Epithelial cell of prostate (primary cell): ENCODE measurements at places on chromosomes 7 and 10.

DNA sequence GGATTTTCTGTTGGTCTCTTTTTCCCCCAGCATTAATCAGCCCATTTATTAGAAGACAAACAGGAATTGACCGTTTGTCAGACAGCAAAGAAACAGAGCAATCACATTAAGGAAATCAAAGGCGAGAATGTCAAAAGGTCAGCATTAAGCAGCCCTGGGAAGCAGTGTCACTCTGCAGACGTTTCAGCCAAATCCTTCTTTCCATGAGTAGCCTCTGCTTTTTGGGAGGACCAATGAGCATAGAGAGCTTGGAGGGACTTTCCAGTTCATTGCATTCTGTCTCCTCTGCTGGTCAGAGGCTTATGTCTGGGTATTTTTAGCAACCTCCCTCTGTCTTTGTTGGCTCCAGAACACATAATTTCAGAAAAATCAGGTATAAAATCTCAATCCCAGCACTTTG lies 481.4 kb downstream of the GALNT17 start:
- DNase-seq = no peak

DNA sequence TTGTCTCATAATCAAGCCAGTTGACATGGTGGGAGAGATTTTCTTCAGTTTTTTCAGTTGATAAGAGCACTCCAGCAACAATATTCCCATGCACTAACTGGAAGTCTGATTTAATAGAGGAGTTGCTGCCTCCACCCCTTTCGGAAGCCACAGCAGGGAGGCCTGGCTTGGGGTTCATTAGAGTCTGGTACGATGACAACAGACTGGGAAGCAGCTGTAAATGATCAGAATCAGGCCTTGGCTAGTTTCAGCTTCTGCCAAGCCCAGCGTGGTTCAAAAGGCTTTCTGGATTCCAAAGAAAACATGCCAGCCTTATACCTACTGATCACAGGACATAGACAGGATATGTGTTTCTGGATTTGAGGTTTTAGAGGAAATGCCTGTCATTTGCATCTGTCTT lies 274.0 kb downstream of the CSTF2T start:
- DNase-seq = no peak

DNA sequence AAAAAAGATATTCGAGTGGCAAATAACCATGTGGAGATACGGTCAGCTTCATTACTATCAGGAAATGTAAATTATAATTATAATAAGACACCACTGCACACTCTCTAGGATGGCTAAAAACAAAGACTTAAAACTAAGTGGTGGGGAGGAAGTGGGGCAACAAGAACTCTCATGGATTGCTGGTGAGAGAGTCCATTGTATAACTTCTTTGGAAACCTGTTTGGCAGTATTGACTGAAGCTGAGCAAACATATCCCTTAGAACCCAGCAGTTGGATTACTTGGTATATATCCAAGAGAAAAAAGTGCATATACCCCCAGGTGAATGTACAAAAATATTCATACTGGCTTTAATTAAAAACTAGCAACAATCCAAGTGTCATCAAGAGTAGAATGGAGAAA lies 133.7 kb upstream of the CTBP2 start:
- DNase-seq = no peak

- DNase-seq = no peak
Observed at GRCh38 chr10:13080643-13081042, 19.3 kb upstream of the OPTN start.

DNA sequence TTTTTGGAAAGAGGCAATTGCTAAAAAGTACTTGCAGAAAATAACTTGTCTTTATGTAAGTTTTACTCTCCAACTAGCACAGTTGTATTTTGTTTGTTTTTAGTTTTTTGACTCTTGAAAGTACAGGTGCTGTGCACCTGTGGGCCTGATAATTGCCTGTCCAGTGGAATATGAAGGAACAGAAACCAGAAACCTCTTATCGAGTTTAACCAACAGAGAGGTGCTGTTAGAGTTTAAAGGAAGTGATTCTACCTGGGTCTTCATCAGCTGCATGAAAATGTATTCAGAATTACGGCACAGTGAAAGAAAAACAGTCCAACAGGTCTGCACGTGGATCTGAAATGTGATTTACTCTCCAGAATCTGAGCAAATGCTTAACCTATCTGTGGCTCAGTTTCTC lies 326.6 kb upstream of the POM121L12 start:
- DNase-seq = no peak

GRCh38 chr7:42091461-42092291 lies 145.3 kb downstream of the GLI3 start:
- DNase-seq = no peak

DNA sequence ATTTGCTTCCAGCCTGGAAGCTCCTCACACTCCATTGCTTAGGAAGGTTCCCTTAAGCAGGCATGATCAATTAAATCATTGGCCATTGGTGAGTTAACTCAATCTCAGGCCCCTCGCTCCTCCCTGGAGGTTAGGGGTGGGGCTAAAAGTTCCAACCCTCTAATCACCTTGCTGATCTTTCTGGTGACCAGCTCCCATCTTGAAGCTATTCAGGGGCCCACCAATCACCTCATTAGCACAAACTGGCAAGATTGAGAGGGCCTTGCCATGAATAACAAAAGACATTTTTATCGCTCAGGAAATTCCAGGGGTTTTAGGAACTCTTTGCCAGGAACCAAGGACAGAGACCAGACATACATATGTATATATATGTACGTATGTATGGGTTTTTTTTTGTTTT lies 58.4 kb downstream of the AGK start:
- DNase-seq = no peak

- no peak for DNase-seq
Observed at GRCh38 chr10:114624951-114625780, 32.9 kb downstream of the ABLIM1 start.
